ENCODE measurements at places on chromosomes 4 and X.

DNA sequence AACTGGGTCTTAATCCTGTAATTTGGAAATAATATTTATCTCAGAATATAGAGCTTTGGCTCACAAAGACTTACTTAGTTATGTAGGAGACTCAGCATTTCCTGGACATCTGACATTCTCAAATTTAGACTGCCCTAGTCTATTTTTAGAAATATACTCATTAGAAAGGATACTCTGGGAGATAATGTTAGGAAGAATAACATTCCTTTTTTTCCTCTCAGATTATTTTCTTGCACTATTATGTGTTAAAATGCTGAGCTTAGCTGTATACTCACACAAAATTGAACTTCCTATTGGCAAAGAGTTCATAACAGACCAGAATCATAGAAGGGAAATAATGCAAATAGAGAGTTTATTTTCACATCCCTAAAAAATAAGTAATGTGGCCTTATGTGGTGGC lies 1424.9 kb upstream of the PCDH7 start:
- no peak overlapping the region for H3K27ac ChIP-seq
- H3K4me1 ChIP-seq: no peaks in the 10 kb centered on the region
- H3K4me3 ChIP-seq: no peak overlapping the region
- no peaks in the 10 kb centered on the region for H3K36me3 ChIP-seq
- no peaks in the 10 kb centered on the region for H3K27me3 ChIP-seq

- H3K4me1 ChIP-seq: peaks cover 50% of the 10 kb centered on the region
- peaks cover 54% of the 10 kb centered on the region for H3K36me3 ChIP-seq
- peak overlapping the region; percentile 34 for H3K27ac ChIP-seq
- DNase-seq: no peak
- no peak overlapping the region for H3K4me3 ChIP-seq
Observed at GRCh38 chr4:52718123-52718522, 33.1 kb downstream of the ERVMER34-1 start.

DNA sequence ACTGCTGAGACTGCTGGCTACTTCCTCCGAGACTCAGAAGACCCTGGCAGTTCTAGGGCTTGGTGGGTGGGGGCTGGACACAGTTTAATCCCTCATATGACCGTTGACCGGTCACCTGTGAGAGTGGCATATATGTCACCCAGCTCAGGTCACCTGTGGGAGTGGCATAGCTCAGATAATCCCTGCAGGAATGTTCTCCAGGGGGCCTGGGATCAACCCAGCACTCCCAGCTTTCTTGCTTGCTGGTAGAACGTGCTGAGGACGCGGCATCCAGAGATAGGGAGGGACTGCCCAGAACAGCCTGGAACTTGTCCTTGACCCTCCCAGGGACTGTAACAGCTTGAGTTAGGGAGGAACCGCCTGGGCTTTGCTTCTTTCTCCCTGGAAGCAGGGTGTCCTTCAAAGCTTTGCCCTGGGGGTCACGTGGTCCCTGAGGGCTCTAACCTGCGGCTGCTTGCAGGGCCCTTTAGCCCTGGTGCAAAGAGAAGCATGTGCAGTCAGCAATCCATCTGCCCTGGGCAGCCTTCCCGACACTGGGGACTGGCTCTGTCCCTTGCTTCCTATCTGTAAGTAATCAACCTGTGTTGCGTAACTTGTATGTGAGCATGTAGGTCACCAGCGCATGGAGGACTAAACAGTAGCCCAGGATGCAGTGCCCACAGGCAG lies 55.3 kb downstream of the ZFYVE28 start:
- H3K36me3 ChIP-seq: no peaks in the 10 kb centered on the region
- H3K4me1 ChIP-seq: peaks cover 4% of the 10 kb centered on the region
- H3K27me3 ChIP-seq: no peaks in the 10 kb centered on the region
- DNase-seq: no peak
- no peak overlapping the region for H3K4me3 ChIP-seq

DNA sequence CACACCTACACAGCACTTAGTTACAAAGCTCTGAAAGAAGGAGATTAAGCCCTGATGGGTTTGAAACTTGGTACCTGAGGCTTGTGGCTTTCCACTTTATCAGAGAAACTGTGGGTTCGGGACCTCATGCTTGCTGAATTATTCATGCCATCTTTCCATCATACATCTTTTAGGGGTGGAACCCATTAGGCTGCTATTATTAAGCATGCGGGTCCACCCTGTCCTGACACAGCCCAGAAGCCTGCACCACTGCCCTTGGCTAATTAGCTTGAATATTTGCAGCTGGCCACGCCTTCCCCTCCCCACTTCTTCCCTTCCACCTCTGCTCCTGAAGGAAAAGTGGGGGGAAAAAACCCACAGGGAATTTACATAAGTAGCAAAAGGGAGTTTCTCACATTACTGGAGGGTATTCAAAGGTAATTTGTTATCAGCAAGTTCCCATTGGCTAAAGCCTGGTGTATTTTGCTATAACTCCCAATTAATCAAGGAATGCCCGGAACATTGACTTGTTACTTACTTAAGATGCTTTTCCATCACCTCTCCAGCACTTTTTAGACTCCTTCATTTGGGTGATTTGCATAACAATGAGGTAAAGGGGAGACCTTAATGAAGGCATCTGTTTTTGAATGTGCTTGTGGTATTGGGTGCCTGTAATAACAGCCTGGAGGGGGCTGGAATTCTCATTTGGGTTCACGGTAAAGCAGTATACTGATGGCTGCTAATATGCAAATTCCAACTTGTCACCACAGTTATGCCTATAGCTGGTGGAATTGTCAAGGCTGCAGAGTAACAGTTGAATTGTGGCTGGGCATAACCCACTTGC lies 231.7 kb upstream of the GATB start:
- no peaks in the 10 kb centered on the region for H3K27me3 ChIP-seq
- H3K4me1 ChIP-seq: peaks cover 37% of the 10 kb centered on the region
- peaks cover 3% of the 10 kb centered on the region for H3K36me3 ChIP-seq
- H3K27ac ChIP-seq: no peak overlapping the region
- no peak overlapping the region for H3K4me3 ChIP-seq

DNA sequence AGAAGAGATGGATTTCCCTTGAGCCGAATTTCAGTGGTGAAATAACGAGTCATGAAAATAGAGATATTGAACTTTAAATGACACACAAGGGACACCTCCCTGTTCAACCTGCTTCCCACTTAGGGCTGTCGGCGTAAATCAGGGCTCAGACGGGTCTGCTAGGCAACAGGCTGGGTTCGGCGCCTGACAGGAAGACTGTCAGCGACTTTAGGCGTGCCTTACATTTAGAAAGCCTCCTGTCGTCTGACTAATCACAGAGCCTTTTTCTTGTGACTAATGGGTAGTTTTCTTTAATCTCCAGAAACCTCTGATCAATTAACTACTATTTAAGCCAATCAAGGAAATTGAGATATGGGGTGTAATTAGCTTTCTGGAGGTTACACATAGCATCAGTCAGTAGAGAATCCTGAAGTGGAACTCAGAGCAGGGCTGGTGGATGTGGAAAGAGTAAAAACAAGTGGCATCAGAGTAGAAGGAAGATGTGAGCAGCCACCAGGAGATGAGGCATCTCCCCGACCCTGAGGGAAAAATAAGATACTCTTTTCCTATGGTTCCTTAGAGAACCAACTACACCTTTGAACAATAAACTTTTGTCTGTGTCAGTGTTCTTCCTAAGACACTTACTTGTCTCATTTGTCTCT lies 86.2 kb upstream of the HS3ST1 start:
- DNase-seq: no peak
- no peaks in the 10 kb centered on the region for H3K4me1 ChIP-seq
- H3K4me3 ChIP-seq: no peak overlapping the region
- no peak overlapping the region for H3K27ac ChIP-seq
- H3K27me3 ChIP-seq: peaks cover 6% of the 10 kb centered on the region
- H3K36me3 ChIP-seq: no peaks in the 10 kb centered on the region

DNA sequence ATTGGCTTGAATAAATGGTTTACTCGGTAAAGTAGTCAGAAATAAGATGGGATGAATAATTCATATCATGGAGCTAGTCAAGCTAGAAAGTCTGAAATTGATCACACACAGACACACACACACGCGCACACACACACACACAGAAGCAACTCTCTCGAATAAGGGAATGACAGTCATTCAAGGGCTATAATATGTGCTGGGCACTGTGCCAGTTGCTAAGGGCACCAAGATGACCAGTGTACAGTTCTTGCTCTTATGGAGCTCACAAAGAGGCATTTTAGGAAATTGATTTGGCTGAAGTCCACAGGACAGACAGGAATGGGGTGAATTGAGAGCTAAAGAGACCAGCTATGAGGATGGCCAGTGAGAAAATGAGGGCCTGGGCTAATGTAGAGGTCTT lies 34.2 kb upstream of the SH3D19 start:
- DNase-seq: no peak
- H3K36me3 ChIP-seq: no peaks in the 10 kb centered on the region
- peaks cover 22% of the 10 kb centered on the region for H3K27me3 ChIP-seq
- no peak overlapping the region for H3K4me3 ChIP-seq
- no peak overlapping the region for H3K27ac ChIP-seq
- H3K4me1 ChIP-seq: peaks cover 2% of the 10 kb centered on the region

DNA sequence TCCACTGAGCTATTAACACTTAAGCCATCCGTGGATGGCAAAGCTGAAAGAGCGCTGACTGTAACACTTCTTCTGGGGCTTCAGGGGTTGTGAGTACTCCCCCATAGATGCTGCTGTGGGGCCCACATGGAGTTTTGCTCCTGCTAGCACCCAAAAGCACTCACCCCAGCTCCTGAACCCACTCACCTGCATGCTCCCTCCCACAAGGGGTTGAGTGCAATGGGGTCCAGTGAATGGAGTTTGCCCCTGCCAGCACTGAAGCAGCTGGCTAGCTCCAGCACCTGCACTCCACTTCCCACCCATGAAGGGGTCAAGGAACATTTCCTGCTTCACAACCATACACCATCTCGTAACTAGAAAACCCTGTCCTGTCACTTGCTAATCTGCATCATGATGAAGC lies 78.9 kb downstream of the IL21 start:
- peaks cover 43% of the 10 kb centered on the region for H3K4me1 ChIP-seq
- no peaks in the 10 kb centered on the region for H3K36me3 ChIP-seq
- DNase-seq: no peak
- H3K4me3 ChIP-seq: no peak overlapping the region
- H3K27me3 ChIP-seq: no peaks in the 10 kb centered on the region

DNA sequence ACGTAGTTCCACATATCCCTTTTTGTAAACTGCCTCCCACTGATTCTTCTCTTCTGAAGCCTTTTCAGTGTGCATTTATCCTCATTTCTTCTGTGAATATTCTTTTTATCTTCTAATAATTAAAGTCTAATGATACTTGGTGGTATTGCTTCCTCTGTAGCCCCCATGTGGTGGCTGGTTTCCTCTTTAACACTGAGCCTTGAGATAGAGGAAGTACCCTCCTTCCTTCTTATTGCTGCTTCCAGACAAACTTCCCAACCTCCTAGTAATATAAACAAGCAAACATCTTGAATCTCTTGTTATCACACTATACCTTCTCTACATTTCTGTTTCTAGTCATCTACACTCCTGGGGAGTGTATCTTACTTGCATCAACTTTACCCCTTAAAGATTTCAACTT lies 310.5 kb upstream of the GIMD1 start:
- no peaks in the 10 kb centered on the region for H3K27me3 ChIP-seq
- DNase-seq: no peak
- no peak overlapping the region for H3K27ac ChIP-seq
- H3K4me1 ChIP-seq: peaks cover 3% of the 10 kb centered on the region

DNA sequence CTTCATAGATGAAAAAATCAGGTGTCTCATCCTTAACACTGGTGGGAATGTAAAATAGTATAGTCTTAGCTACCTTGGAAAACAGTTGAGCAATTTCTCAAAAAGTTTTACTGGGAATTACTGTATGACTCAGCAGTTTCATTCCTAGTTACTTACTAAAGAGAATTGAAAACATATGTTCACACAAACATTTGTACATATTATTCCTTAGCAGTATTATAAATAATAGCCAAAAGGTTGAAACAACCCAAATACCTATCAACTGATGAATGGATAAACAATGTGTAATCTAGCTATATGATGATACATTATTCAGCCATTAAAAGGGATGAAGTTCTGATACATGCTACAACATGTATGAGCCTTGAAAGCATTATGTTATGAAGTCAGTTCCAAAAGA lies 41.7 kb downstream of the RBM46 start:
- no peaks in the 10 kb centered on the region for H3K4me1 ChIP-seq
- H3K27ac ChIP-seq: no peak overlapping the region
- H3K27me3 ChIP-seq: no peaks in the 10 kb centered on the region
- no peak overlapping the region for H3K4me3 ChIP-seq
- no peak for DNase-seq
- no peaks in the 10 kb centered on the region for H3K36me3 ChIP-seq

DNA sequence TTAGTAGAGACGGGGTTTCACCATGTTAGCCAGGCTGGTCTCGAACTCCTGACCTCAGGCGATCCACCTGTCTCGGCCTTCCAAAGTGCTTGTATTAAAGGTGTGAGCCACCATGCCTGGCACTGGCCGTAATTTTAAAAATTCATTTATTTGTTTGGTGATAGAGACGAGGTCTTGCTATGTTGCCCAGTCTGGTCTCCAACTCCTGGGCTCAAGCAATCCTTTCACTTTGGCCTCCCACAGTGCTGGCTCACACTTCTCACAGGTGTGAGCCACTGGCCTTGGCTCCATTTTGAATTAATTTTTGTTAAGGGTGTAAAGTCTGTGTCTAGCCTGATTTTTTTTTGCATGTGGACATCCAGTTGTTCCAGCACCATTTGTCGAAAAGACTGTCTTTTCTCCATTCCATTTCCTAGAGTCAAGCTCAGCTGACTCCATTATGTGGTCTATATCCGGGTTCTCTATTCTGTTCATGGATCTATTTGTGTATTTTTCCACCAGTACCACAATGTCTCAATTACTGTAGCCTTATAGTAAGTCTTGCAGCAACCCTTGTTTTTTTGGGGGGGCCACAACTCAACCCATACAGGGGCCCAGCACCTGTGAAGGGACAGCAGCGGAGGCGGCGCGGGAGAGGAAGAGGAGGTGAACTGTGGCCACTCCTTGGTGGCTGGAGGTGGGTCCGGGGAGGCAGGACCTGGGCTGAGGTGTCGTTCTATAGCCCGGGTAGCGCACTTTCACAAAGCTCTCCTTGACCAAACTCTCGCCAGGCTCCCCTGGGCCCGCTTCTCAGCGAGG lies 1.5 kb upstream of the NSD2 start:
- DNase-seq: no peak
- peaks cover 19% of the 10 kb centered on the region for H3K36me3 ChIP-seq
- H3K27me3 ChIP-seq: no peaks in the 10 kb centered on the region
- peaks cover 31% of the 10 kb centered on the region for H3K4me1 ChIP-seq
- peak overlapping the region; percentile 74 for H3K4me3 ChIP-seq
- H3K27ac ChIP-seq: peak overlapping the region; percentile 89

- no peak overlapping the region for H3K27ac ChIP-seq
- no peaks in the 10 kb centered on the region for H3K36me3 ChIP-seq
Observed at GRCh38 chr4:23902222-23902804, 12.5 kb upstream of the PPARGC1A start.

GRCh38 chr4:27176400-27176799 lies 315.8 kb downstream of the STIM2 start:
- H3K27ac ChIP-seq: no peak overlapping the region
- no peaks in the 10 kb centered on the region for H3K4me1 ChIP-seq
- DNase-seq: no peak
- H3K27me3 ChIP-seq: no peaks in the 10 kb centered on the region

DNA sequence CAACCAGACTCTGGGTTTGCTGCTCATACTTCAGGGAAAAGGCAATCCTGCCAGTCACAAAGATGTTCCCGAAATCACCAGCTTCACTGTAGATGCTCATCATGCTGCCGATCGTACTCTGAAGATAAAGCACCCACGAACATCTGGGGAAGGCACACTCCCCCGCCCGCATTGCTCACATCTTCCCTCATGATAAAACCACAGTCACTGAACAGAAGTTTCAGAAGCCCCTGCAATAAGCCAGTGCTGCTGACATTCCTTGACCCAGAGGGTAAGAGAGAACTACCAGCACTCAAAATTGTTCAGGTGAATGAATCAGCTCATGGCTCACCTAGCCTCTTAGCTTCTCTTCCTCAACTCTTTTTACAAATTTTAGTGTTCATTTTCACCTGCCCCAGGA lies 43.1 kb downstream of the SRPX2 start:
- H3K27me3 ChIP-seq: peaks cover 4% of the 10 kb centered on the region
- no peak overlapping the region for H3K4me3 ChIP-seq
- H3K36me3 ChIP-seq: no peaks in the 10 kb centered on the region
